ENCODE measurements at places on chromosomes 1 and 21. TPM values are rescaled to one million over a fixed set of nuclear protein-coding genes. Genes with fewer than 3 reads are reported as not detected.

Gene ARMH1
- 2.2 TPM for polyA plus RNA-seq

Gene HIVEP3
- polyA plus RNA-seq = 3.1 TPM

Gene HLCS
- 12.8 TPM for polyA plus RNA-seq

Gene DIO1
- not detected for polyA plus RNA-seq

Data from hindlimb muscle (tissue), 1 donor.